CD4-positive, alpha-beta memory T cell (primary cell): ENCODE measurements at places on chromosomes 3 and 15. TPM values are rescaled to one million over a fixed set of nuclear protein-coding genes. Genes with fewer than 3 reads are reported as not detected.

- DNase-seq, result no peak
Measured at GRCh38 chr3:123480428-123480827, 31.5 kb upstream of the ADCY5 start.

GRCh38 chr3:180698760-180699270 is 19.5 kb upstream of the CCDC39 start:
- DNase-seq, result no peak

DNA sequence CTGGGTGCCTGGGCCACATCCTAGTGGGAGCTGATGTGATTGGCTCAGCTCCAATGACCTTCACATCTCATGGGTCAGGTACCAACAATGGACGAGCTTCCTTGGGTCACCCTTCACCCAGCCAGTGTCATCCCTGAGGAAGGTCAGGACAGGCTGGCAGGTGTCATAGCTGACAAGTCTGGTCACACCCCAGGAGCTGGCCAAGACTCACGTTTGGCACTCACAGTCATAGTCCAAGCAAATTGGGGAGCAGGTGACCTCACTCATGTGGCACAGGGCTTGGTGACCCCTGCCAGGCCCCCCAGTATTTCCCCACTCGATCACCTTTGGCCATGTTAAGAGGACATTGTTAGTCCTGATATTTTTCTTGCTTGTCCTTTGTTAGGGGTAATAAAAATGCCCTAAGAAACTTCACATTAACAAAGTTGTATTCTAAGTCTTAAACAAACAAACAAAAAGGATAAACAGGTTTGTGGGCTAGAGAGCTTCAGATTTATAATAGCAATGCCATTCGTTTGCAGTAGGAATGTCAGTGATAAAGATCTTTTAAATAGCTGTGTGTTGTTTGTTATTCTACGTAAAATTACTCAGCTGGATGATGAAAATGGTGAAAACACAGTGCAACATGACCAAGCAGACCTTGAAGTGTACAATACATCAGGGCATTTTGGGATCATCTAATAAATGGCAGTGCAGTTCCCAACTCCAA is 79.5 kb upstream of the POMGNT2 start:
- DNase-seq, result no peak

GRCh38 chr3:21847005-21847404 is 96.0 kb upstream of the ZNF385D start:
- DNase-seq, result no peak

GRCh38 chr3:623914-624545 is 427.5 kb downstream of the CHL1 start:
- no peak for DNase-seq

CD276 gene
- 2.6 TPM for total RNA-seq

GRCh38 chr3:10195366-10196089 is 30.8 kb downstream of the IRAK2 start:
- no peak for DNase-seq
